ENCODE measurements at places on chromosomes 13 and 19.
A peak's percentile ranks its signal among the peaks of the same experiment; 100 is the strongest.

- no peak for DNase-seq
These were observed 32.7 kb upstream of the GPR183 start for GRCh38 chr13:99339736-99340397.

GRCh38 chr19:33416307-33417215, 43.1 kb downstream of the CEBPG start:
- DNase-seq: peak; percentile 88

GRCh38 chr19:10037367-10037766, 24.1 kb downstream of the RDH8 start:
- no peak for DNase-seq

DNA sequence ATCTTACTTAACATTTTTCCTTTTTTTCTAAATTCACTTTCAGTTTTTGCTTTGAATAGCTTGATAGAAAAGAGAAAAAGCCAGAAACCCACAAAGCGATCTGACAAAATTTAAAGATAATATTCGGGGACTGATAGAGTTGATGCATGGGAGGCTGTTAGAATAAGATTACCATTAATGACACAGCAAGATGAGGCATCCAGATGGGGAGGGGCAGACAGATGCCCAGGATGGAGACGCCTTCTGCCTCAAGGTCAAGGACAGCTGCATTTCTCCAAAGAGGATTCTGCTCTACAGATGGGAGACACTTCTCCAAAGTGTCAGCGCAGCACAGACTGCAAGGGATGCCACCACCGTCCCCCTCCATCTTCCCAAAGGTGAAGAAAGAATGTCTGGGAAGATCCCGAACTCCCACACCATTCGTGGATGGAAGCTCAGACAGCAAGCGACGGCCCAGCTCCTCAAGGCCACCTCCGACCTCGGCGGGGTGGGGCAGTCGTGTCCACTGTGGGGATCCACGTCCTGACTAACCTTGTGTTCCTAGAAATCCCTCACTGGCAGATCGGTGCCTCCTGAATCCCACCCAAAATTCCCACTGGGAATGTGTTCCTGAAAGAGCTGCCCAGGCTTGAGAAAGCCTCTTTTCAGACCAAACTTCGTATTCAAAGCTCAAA, 32.9 kb downstream of the NAXD start:
- no peak for DNase-seq

DNA sequence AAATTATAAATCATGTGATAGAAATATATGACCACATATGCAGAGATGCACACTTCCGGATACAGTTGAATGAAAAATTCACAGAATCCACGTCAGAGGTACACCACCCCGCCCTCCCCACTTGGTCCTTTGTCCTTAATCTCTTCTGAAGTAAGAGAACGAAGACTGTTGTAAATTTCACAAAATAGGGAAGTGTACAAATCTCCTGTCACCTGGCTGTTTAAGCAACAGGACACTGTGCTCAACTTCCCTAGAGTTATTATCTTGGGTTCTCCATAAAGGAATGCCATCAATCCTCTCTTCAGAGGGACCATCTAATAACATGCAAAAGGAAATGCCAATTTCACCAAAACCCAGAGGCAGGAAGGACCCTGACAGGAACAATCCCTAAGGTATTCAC, 10.5 kb upstream of the CEACAM6 start:
- no peak for DNase-seq

DNA sequence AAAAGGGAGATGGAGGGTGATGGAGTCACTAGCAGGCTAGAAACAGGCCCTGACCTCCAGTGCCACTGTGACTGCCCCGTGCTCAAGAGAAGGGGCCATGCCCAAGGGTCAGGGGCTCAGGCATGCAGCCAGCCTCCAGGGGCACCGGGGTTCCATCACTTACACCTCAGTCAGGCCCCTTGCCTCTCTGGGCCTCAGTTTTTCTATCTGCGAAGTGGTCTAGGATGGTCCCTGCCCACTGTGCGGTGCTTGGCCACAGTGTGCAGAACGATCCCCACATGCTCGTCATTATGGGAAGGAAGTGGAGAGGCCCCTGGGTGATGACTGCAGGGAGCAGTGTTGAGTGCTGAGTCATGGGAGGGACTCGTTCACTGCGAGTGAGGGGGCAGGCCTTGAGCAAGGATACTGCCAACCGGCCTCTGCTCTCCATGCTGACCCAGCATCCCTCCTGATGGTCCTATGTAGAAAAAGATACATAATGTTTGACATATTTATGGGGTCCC, 23.1 kb downstream of the TMED1 start:
- no peak for DNase-seq

DNA sequence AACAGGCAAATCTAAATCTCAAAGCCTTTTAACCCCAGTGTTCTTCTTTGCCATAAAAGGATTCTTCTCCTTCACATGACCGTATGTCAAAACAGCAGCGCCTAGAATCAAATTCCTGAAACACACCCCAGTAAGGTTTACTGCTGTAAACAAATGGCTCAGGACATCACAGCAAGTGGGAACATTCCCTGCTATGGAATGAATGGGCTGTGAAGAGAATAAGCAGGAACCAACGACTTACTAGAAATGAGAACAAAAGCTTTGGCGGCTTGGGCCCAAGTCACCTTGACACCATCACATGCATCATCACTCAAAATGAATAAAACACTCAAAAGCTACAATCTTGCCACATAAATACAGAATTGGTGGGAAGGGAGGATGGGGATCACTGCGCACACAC, 80.4 kb upstream of the SPATA13 start:
- DNase-seq: no peak

- DNase-seq: peak; percentile 38
These were observed 211.3 kb upstream of the RFC3 start for GRCh38 chr13:33606692-33607091.

- no peak for DNase-seq
These were observed 75.6 kb upstream of the RFC3 start for GRCh38 chr13:33742321-33742720.

GRCh38 chr19:35846038-35846668, 6.2 kb downstream of the NPHS1 start:
- DNase-seq: peak; percentile 52

- no peak for DNase-seq
These were observed 33.0 kb downstream of the IL12RB1 start for GRCh38 chr19:18053576-18054219.

GRCh38 chr13:38697197-38697596, 10.3 kb downstream of the FREM2 start:
- DNase-seq: no peak

All from D341Med (cell line).